T-helper 1 cell (primary cell): ENCODE measurements at places on chromosomes 12 and 14.

GRCh38 chr12:51524386-51524901 is 66.6 kb upstream of the SCN8A start:
- no peak for DNase-seq

DNA sequence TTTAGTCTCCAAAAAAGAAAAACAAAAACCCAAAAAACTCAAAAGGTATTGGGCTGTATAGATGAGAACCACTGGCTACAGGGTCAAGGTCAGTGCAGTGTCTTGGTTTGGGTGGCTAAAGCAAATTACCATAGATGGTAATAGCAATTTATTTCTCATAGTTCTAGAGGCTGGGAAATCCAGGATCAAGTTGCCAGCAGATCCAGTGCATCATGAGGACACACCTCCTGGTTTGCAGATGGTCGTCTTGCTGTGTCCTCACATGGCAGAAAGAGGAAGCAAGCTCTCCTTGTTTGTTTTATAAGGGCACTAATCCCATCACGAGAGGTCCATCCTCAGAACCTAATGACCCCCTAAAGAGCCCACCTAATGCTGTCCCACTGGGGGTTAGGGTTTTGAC is 11.2 kb downstream of the COX14 start:
- no peak for DNase-seq

DNA sequence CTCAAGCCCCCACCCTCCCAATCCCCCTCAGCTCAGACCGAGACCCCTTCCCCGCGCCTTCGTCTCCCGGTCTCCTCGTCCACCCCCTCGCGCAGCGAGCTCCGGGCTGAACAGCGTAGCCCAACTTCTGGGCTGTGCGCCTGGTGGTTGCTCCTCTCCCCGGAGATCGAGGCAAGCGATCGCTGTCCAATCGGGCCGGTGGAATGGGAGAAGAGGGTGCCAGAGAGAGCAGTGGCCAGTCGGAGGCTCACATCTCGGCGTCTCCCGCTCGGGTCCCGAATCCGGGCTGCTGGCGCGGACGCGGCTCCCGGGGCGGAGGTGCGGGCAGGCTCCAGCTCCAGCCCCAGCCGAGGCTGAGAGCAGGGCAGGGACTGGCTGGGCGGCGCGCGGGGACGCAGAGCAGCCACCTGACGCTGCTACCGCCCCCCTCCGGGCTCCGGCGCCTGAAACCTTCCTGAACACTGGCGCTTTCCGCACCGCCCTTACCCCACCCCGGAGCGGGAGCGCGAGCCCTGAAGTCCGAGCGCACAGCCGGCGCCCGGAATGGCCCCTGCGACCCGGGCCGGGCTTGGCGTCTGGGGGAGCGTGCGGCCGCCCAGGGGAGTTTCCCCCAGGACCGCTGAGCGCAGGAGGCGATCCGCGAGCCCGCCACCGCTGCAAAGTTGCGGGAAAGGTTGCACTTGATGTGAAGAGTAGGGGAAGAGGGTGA is 508 bp upstream of the KCNH5 start:
- no peak for DNase-seq

DNA sequence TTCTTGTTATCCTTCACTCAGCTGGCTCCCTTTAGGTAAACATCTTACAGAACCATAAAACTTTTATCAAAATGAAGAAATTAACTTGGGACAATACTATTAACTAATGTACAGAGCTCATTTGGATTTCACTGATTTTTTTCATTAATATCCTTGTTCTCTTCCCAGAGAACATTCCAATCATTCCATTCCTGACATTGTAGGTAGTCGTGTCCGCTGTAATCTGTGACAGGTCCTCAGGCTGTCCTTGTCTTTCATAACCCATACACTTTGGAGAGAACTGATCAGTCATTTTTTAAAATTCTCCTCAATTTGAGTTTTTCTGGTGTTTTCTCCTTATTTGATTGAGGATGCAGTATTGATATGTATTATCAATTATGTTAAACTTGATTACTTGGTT is 916.8 kb downstream of the GALC start:
- DNase-seq = no peak

- no peak for DNase-seq
Observed at GRCh38 chr12:25995906-25996305, 37.4 kb downstream of the RASSF8 start.

DNA sequence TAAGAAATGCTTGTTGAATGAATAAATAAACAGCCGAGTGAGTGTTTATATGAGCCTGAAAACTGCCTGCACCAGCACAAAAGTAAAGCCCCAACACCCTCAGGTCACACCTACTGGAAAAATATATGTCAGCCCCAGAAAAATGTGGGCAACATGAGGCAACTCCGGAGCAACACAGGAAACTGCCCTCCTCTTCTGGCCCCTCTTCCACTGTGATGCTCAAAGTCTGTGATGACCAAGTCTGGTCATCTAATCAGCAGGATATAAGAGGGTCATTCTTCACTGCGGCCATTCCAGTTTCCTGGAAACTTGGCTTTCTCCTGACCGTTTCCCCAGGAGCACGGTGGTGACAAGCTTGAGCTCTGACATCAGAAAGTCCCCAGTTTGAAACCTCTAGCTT is 159.6 kb upstream of the PZP start:
- DNase-seq = no peak

DNA sequence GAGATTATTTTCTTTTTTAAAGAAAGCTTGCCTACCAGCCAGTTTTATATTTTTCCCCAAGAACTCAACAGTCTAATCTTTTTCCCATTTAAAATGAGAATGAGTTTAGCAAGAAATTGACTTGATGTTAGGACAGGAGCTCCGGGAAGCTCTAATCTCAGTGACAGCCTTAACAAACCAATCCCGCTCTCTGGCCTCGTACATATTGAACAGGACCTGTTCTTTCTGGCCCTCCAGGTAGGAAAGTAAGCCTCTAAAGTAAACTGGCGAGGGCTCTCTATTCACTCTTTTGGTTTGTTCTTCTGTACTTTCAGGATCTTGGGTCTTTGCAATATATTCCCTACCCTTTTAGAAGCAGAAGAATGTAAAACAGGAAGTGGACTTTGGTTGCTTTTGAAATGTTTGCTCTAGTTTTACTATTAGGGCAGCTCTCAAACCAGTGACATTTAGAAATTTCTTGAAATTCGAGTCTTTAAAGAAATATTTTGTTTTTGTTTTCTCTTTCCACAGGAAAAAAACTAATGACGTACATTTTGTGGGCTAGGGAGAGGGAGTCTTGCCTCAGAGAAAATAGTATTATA is 17.9 kb upstream of the NPAS3 start:
- no peak for DNase-seq

- no peak for DNase-seq
Observed at GRCh38 chr12:108634341-108634751, 652 bp upstream of the SELPLG start.

DNA sequence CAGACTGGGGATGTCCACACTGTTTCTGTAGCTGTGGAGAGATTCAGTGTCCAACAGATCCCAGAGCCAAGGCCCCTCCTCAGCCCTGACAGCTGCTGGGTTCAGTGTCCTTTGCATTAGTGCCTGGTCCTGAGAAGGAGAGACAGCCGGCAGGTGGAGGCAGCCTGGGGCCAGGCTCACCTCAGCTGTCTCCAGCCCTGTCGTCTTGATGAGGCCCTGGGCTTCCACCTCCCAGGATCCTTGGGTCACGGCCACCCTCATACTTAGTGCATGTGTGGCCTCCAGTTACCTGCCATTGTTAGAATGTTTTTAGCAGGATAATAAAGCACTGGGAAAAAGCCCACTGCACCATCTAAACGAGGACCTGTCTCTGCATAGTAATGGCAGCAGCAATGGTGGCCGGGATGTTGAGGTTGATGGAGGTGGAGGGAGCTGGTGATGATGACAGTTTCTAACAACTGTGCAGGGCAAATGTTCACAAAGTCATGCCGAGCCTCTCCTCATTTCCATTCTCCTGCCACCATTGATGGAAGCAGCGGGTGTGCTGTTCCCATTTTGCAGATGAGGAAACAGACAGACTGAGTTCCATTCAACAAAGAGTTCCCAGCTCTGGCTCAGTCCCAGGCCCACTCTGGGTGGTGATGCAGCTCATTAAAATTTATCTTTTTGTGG is 17.7 kb downstream of the ASB2 start:
- DNase-seq = no peak

- DNase-seq = no peak
Observed at GRCh38 chr14:87199381-87199780, 793.6 kb downstream of the GALC start.

GRCh38 chr12:52337054-52337453 is 15.9 kb upstream of the KRT83 start:
- no peak for DNase-seq

- DNase-seq = no peak
Observed at GRCh38 chr14:96213871-96214465, 9.3 kb downstream of the BDKRB2 start.

DNA sequence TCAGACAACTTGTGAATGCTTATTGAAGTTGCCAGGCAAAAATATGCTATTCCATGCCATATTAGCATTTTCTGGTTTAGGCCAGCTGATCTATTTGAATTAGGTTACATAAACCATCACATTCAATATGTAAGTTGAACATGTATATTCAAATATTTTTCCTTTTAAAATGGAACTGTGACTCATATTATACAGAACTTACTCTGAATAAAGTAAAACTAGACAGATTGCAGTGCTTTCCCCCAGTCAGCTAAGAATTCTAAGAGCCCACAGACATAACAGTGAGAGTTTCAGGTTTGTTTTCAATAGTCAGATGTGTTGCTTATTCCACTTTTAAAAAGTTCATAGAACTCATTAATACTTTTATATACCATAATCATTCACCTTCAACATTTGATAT is 119.8 kb downstream of the MGST1 start:
- no peak for DNase-seq

DNA sequence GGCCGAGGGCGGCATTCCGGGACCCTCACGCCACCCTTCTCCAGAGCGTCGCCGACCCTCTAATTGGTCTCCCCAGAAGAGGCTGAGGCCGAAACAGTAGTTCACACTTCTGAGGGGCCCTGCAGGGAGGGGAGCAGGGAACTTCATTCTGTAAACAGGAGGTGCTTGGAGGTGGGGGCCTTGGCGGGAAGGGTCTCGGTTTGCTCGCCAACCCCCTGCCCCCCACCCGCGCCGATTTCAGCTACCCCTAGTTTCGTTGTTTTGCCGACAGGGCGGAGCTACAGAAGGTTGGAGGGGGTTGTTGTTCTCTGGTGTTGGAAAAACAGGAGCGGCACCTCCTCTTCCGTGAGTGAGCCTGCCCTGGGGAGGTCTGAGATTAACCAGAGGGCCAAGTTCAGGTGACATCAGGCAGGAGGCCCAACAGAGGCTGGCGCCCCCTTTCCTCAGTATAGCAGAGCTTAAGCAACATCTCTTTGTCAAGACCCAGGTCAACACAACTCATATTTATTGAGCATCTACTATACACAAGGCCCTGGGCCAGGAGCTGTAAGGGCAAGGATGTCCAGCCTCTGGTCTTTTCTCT is 682 bp downstream of the ERBB3 start:
- no peak for DNase-seq

DNA sequence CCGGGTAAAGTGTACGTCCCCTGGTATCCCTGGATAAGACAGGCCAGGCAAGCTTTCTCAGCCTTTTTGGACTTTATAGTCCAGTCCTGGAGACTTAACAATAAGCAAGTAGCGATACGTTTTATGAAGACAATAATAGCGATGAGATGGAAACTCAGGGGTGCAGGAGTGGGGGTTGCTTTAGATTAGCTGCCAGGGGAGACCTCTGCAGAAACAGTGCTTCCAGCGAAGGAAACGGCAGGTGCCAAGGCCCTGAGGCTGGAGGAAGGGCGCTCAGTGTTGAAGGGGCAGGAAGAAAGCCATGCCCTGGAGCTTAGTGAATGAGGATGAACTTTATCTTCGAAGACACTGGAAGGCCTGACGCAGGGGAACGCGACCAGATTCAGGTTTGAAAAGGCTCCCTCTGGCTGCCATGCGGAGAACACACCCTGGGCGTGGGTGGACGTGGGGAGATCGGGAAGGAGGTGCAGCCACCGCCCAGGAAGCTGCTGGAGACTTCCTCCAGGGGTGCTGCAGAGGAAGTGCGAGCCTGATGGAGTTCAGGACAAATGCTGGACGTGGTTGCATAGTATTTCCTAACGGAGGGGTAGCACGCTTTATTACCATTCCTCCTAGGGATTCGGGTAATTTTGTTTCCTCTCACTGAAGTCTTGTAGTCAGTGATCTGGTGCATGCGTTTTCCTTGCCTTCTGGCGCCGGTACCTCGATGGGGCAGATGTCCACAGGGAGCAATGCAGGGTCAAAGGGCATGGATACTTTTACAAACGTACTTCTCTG is 26.1 kb upstream of the UBC start:
- peak; percentile 67 for DNase-seq

DNA sequence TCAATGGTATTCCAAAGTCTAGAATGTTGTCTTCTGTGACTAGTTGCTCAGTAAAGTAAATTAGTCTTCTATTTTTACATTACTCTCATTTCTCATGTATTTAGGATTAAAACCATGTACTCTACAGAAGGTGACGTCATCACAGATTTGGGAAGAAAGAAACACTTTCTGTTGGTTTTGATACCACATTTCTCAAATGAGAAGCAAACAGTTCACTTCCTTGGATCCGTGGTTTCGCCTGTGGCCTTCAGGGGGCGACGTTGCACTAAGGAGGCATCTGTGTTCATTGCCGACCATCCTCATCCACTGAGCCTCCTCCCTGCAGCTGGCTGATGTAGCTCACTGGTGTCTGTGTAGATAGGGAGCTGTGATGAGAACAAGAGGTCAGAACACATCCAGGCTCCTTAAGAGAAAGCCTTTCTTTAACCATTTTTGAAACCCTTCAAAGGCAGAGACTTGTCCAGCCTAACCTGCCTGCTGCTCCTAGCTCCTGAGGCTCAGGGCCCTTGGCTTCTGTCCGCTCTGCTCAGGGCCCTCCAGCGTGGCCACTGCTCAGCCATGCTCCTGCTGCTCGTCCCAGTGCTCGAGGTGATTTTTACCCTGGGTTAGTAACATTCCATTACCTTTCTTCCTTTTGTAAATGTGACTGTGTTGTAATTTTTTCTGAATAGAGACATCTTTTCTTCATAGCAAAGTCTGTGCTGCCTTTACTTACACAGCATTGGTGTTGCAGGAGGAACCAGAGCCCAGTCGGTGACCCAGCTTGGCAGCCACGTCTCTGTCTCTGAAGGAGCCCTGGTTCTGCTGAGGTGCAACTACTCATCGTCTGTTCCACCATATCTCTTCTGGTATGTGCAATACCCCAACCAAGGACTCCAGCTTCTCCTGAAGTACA is 220.6 kb upstream of the OR4E1 start:
- peak; percentile 19 for DNase-seq

GRCh38 chr12:48261773-48262172 is 58.7 kb upstream of the OR10AD1 start:
- no peak for DNase-seq

DNA sequence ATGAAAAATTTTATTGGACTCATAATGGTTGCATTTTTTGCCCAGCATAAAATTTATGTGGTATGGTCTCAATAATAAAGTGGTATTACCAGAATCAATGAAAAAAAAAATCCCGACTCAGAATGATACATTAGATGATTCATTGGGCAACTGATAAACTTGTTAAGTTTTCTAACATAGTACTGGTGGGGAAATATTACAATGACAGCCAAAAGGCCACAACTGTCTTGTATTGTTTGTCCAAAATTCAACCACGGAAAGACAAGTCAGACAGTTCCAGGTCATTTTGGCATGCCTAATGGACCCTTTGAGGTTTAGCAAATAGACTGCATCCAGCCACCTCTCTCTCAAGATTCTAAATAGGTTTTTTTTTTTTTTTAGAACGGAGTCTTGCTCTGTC is 70.5 kb upstream of the TRIM9 start:
- no peak for DNase-seq
